ENCODE measurements at places on chromosomes 7 and 10. TPM values are rescaled to one million over a fixed set of nuclear protein-coding genes. Genes with fewer than 3 reads are reported as not detected.

- H3K27me3 ChIP-seq: no peaks in the 10 kb centered on the region
- no peak overlapping the region for H3K27ac ChIP-seq
- no peaks in the 10 kb centered on the region for H3K4me1 ChIP-seq
- DNase-seq: no peak
Observed at GRCh38 chr10:112835944-112836451, 114.0 kb upstream of the TCF7L2 start.

The ICA1 gene
- total RNA-seq: 12.8 TPM

GRCh38 chr10:132443983-132444876 lies 47.2 kb downstream of the PWWP2B start:
- peak overlapping the region; percentile 97 for H3K27ac ChIP-seq
- no peaks in the 10 kb centered on the region for H3K36me3 ChIP-seq
- peak overlapping the region; percentile 59 for H3K4me3 ChIP-seq

DNA sequence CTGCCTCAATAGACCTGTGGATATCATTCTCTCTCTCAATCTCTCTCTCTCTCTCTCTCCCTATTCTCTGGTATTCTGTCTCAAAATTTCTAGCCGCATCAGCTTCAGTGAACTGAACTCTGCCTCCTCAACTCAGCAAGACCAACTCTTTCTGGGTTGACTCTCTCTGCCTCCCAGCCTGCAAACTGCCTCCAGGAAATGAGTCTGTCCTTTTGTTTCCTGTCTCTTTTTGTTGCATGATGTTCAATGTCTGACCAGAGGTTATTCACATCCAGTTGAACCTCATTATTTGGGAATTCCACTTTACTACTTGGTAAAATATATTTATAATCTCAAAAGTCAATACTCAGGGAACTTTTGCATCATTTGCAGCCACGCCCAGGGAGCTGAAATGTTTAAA lies 682.7 kb upstream of the FZD8 start:
- H3K36me3 ChIP-seq: no peaks in the 10 kb centered on the region
- no peak overlapping the region for H3K27ac ChIP-seq
- no peak overlapping the region for H3K4me3 ChIP-seq

DNA sequence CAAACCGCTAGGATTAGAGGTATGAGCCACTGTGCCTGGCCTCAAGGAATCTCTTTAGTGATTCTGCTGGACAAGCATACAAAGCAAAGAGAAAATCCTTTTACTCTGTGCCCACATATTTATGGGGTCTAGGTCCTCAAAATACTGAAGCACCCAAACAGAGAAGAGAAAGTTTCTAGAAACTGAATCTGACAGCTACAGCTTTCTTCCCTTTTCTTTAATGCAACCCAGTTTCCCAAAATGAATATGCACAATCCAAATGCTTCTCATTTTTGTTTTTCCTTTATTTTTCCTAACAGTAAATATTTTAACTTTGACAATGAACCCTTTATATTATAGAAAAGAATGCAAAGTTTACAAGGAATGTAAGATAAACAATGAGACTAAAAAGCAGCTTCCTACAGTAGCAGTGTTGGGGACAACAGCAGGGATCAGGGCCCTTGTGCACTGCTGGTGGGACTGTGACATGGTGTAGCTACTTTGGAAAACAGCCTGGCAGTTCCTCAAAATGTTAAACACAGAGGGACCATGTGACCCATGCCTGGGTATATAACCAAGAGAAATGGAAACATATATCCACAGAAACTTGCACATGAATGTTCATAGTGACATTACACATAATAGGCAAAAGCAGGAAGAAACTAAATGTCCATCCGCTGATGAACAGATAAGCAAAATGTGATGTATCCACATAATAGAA lies 325.2 kb downstream of the PRPF18 start:
- no peaks in the 10 kb centered on the region for H3K36me3 ChIP-seq
- H3K27me3 ChIP-seq: no peaks in the 10 kb centered on the region
- no peak overlapping the region for H3K4me3 ChIP-seq
- DNase-seq: no peak
- no peak overlapping the region for H3K27ac ChIP-seq
- H3K4me1 ChIP-seq: peaks cover 2% of the 10 kb centered on the region

DNA sequence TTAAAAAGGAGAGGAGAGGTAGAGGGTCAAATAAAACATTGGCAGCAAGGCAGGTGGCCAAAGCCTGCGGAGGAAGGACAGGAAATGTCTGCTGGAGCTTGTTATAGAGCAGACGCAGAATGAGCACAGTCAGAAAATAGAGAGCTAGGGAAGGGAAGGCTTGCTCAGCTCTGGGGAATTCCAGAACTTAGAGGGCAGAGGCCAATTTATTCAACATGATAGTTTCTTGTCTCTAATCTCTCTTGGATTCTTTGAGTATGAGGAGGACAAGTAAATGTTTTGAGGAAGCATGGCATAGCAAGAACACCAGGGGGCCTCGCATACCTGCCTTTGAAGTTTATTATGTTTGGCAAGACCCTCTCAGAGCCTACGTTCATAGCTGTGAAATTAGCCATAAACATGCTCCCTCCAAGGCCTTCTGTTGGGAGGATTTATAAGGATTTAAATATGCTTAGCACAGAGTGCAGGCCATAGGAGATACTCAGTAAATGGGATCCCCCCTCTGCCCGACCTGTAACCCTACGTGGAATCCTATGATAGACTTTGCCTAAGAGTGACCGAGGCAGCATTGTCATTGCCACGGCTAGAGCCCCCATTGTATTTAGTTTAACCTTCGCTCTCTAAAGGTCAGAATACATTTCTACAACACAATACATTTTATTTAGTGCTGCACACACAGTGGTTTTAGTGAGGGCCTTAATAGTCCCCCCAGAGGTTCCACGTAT lies 293.9 kb downstream of the CCDC3 start:
- peaks cover 9% of the 10 kb centered on the region for H3K4me1 ChIP-seq
- no peak overlapping the region for H3K4me3 ChIP-seq
- no peak for DNase-seq
- H3K36me3 ChIP-seq: no peaks in the 10 kb centered on the region
- peak overlapping the region; percentile 63 for H3K27ac ChIP-seq

GRCh38 chr7:130360518-130360917 lies 15.9 kb downstream of the CPA5 start:
- peaks cover 6% of the 10 kb centered on the region for H3K27me3 ChIP-seq
- no peaks in the 10 kb centered on the region for H3K36me3 ChIP-seq
- no peak for DNase-seq
- no peak overlapping the region for H3K4me3 ChIP-seq
- H3K4me1 ChIP-seq: peaks cover 3% of the 10 kb centered on the region

DNA sequence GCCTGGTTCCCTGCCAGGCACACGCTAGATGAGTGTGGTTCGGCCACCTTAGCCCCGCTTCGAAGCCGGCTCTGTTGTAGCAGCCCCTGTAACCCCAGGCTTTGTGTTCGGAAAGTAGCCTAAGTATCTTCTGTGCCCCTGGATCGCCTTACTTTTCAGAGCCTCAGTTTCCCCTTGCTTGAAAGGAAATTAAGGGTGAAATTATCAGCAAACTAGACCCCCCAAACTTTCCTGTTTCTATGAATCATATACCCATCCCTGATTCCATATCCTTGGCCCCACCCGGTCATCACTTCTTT lies 312 bp downstream of the PDCD11 start:
- H3K4me1 ChIP-seq: peaks cover 41% of the 10 kb centered on the region
- peak overlapping the region; percentile 96 for H3K27ac ChIP-seq
- no peak for DNase-seq
- peak overlapping the region; percentile 99 for H3K4me3 ChIP-seq
- no peaks in the 10 kb centered on the region for H3K27me3 ChIP-seq
- peaks cover 7% of the 10 kb centered on the region for H3K36me3 ChIP-seq

GRCh38 chr10:122164023-122164601 lies 107.0 kb upstream of the BTBD16 start:
- DNase-seq: no peak
- H3K4me3 ChIP-seq: peak overlapping the region; percentile 74
- peaks cover 2% of the 10 kb centered on the region for H3K36me3 ChIP-seq
- no peak overlapping the region for H3K27ac ChIP-seq
- H3K4me1 ChIP-seq: peaks cover 9% of the 10 kb centered on the region

The ANKRD30A gene
- total RNA-seq: not detected

The IFIT1 gene
- 3.8 TPM for total RNA-seq

- DNase-seq: no peak
- peaks cover 7% of the 10 kb centered on the region for H3K4me1 ChIP-seq
- H3K4me3 ChIP-seq: peak overlapping the region; percentile 77
- peaks cover 53% of the 10 kb centered on the region for H3K27me3 ChIP-seq
- H3K36me3 ChIP-seq: peaks cover 3% of the 10 kb centered on the region
Observed at GRCh38 chr10:42755028-42755451, 27.6 kb upstream of the BMS1 start.

DNA sequence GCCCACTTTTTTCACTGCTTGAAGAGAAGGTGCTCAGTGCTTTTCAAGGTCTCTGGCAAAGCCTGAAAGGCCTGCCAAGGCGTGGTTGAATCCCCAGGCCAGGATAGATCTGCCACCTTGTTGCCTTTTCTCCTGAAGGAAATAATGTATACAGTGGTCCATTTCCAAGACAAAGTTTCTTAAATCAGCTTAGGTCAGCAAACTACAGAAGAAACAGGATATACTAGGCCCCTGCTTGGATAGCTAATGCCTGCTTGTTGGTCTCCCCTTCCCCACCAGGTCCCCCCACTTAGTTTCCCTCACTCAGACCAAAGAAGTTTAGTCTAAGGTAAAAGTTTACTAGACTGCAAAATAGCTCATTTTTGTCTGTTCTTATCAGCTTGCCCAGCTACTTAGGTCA lies 19.9 kb downstream of the COL17A1 start:
- H3K27me3 ChIP-seq: peaks cover 28% of the 10 kb centered on the region
- H3K4me3 ChIP-seq: no peak overlapping the region
- H3K36me3 ChIP-seq: peaks cover 3% of the 10 kb centered on the region

The PON1 gene
- not detected for total RNA-seq

DNA sequence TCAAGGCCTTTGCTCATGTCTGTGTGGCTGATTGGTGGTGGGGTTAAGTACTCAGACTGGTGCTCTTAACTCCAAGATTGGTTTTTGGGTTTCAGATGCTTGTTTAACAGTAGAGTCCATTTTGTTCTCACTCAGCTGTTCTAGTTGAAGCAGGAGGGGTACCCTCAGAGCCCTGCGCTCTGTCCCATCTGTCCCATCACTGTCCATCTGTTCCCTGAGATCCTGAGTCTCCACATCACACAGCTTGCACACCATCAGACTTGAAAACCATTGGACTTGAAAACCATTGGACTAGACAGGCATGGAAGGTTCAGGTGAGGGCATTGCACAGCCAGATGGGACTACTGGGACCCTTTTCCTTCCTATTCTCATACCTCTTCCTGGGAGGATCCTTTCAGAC lies 39.3 kb downstream of the TMEM178B start:
- H3K27me3 ChIP-seq: peaks cover 6% of the 10 kb centered on the region
- H3K4me3 ChIP-seq: no peak overlapping the region
- no peak for DNase-seq
- no peaks in the 10 kb centered on the region for H3K4me1 ChIP-seq
- H3K36me3 ChIP-seq: no peaks in the 10 kb centered on the region

The SPOCK2 gene
- total RNA-seq: 772 TPM

DNA sequence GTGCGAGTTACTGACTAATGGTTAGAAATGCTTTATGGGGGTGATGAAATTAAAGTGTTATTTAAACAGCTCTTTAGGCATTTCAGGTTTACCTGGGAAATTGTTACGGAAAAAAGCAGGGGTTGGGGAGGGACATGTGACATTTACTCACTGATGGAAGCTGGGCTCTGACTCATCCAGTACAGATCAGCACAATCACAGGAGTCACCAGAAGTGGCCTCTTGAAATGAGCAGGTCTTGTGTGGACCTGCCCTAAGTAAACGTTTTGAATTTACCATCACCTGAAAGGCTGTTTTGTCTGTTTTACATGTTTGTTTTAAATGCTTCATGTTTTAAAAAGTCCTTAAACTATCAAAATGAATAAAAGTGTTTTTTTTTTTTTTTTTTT lies 2.3 kb downstream of the GLRX3 start:
- H3K4me1 ChIP-seq: peaks cover 37% of the 10 kb centered on the region
- peaks cover 5% of the 10 kb centered on the region for H3K36me3 ChIP-seq
- no peak for DNase-seq
- H3K27me3 ChIP-seq: no peaks in the 10 kb centered on the region
- peak overlapping the region; percentile 87 for H3K27ac ChIP-seq
- peak overlapping the region; percentile 84 for H3K4me3 ChIP-seq

DNA sequence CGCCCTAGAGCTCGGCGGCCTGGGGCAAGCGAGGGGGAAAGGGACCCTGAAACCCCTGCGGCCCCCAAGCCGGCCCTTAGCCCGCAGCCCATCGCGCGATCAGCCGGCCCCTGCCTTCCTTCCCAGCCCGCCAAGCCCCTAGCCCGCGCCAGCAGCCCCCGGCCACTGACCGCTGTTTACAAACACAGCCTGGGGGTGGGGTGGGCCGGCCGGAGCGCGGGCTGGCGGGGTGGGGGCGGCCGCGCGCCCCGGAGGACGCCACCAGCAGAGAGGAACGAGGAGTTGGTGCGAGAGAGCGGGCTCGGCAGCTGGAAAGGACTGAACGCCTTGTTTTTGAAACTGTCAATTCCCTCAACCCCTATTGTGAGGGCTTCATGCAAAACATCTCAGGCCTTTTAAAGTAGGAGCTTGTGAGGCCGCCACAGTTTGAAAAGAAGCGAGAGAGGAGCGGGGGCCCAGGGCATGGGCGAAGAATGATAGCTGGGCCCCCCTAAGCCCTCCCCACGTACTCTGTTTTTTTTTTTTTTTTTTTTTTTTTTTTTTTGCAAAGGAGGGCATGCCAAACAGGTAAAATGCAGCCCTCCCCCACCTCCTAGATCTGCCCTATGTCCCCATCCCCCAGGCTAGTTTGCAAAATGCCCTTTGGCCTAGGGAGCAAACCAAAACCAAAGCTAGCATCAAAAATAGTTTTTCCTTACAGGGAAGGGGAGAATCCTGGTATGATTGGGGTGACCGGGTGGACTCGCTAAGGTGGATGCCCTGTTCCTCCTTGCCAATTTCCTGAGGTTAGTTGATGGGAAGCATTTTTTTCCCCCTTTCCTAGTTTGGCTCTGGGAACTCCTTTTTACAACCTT lies 15.0 kb downstream of the SKIDA1 start:
- no peak for DNase-seq
- H3K4me1 ChIP-seq: peaks cover under 1% of the 10 kb centered on the region
- H3K27me3 ChIP-seq: peaks cover 63% of the 10 kb centered on the region
